Stimulated activated CD8-positive, alpha-beta memory T cell treated with anti-CD3 and anti-CD28 coated beads, Interleukin-7, amount 100 ng/mL, for 24 hours (primary cell): ENCODE measurements at places on chromosomes 3 and 15.

GRCh38 chr3:86937306-86937791, 53.6 kb downstream of the VGLL3 start:
- DNase-seq, result no peak

DNA sequence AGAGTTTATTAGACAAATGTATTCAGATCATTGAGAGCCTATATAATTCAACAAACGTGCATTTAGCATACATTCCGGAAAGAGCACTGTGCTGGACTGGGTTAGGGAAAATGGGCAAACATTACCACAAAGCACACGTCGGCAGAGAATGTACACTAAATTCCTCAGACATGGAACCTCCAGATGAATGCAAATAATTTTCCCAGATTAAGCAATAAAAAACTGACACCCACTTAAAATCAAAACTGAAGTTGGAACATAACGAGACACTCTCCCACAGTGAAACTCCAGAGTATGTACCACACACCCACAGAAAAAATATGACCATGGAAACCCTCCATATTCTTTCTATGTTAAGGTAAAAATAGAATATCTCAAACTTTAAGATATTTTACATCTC, 4.8 kb downstream of the SECISBP2L start:
- DNase-seq, result no peak

DNA sequence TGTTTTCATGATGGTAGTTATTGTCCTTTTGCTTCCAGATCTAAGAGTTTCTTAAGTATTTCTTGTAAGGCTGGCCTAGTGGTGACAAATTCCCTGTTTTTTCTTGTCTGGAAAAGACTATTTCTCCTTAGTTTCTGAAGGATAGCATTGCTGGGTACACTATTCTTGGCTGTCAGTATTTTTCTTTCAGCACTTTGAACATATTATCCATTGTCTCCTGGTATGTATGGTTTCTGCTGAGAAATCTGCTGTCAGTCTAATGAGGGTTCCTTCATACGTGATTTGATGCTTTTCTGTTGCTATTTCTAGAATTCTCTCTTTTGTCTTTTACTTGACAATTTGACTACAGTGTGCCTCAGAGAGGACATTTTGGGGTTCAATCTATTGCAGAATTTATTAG, 134.3 kb downstream of the CGGBP1 start:
- DNase-seq, result no peak

GRCh38 chr15:41870689-41871081, 23.2 kb downstream of the SPTBN5 start:
- DNase-seq, result no peak

DNA sequence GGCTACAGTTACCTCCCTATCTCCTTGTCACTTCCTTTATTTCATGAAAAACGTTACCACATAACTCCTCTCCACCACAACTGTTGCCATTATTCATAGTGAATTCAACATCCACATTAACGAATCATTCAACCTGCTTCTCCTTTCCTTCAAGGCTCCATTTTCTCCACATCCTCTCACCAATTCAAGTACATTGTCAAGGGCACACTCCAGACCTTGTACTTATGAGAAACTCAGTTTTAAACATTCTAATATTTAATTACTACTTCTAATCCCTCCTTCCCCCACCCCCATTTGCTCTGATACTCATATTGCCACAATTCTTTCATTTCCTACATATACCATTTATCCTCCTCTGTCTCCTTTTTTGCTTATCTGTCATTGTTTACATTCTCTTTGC, 871.2 kb downstream of the TUSC7 start:
- DNase-seq, result no peak

DNA sequence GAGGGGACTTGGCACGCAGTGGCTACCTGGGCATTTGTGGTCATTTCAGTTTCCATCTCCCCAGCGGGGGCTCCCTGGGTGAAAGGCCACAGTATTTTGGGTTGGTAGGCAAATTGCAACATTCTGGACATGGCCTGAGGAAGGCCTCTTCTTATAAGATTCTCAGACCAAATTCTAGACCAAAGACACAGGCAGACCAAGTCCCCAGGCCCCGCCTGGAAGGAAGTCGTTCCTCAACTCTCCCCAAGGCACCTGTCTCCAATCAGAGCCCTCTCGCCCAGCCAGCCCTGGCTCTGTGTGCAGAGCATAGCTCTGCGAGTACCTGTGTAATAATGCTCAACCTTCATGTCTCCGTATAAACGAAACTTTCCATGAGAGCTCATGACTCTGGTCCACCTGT, 53.1 kb downstream of the GRIP2 start:
- DNase-seq, result no peak

DNA sequence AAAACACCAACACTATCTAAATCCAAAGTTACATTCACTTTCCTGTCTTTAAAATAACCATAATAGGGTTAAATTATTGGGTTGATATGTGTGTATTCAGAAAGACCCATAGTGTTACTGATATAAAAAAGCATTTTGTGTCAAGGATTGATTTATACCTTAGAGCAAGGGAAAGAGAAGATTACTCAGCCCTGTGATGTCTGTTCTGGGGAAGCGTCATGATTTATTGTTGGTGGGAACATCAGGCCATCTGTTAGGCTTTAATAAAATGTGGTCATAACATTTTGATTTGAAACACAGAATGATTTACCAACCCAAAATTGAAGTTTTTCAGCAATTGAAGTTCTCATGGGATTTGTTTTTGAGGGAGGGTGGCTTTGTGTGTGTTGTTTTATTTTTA, 33.2 kb downstream of the SIDT1 start:
- DNase-seq, result no peak

- DNase-seq, result no peak
Observed at GRCh38 chr15:90001683-90002427, 731 bp downstream of the ZNF710 start.

GRCh38 chr3:34584971-34585370, 786.5 kb downstream of the PDCD6IP start:
- no peak for DNase-seq

DNA sequence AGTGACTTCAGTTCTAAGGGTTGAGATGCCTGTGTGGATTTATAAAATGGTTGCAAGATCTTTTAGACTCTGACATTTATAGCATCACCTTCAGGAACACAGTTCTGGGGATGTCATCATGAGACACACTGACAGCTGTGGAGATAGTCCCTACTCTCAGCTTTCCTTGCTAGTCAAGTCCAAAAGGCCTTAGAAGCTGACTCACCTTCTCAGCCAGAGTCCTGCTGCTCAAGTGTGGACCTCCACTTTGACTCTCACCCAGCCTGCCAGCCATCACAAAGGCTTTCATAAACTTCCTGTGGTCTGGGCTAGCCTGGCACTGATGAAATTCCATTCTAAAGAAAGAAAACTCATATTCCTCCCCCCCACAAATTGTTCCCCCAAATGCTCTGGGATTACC, 44.8 kb downstream of the TMEM39A start:
- no peak for DNase-seq

GRCh38 chr15:75924576-75924975, 20.9 kb downstream of the FBXO22 start:
- DNase-seq, result no peak

DNA sequence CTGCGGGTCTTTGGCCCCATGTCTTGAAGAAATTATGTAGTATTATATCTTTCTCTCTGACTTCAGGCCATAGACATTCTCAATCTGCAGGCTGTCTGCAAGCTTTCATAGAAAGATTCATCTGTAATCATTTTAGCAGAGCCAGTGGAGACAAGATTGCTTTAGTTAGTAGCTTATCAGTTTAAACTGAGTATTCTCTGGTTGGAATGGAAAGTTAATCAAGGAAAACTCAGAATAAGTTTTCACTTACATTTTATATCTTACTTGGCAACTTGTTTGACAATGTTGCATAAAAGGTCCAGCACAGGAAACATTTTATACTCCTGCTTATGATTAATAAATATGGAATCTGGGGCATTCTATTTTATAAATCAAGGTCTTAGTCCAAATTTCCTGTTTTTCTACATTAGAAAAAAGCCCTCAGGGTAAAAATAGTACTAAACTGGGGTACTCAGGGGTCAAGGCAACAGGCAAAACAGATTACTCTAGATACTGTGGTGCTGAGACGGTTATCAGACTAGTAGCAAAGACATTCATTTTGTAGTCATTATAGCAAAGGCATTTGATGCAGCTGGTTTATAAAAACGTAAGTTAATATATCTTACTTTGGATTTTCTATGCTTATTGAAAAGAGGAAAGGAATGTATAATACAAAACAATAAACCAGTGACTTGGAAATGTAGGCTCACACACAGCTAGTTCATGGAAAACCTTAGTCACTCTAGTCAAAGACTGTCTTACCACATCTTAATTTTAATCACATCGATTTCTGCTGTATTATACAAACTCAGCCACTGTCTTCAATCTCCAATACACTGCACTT, 45.2 kb upstream of the FILIP1L start:
- no peak for DNase-seq

DNA sequence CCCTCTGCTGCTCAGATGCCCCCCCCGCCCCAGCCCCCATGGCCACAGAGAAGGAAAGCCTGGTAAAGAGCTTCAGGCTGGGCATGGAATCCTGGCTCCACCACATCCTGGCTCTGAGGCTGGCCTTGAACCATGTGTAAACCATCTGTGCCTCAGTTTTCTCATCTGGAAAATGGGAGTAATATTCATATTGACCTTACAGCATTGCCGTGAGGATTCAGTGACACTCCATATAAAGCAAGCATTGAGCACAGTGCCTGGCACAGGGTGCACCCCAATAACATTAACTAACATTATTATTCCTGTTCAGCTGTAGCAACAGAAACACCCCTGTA, 150.7 kb downstream of the XXYLT1 start:
- DNase-seq, result no peak

DNA sequence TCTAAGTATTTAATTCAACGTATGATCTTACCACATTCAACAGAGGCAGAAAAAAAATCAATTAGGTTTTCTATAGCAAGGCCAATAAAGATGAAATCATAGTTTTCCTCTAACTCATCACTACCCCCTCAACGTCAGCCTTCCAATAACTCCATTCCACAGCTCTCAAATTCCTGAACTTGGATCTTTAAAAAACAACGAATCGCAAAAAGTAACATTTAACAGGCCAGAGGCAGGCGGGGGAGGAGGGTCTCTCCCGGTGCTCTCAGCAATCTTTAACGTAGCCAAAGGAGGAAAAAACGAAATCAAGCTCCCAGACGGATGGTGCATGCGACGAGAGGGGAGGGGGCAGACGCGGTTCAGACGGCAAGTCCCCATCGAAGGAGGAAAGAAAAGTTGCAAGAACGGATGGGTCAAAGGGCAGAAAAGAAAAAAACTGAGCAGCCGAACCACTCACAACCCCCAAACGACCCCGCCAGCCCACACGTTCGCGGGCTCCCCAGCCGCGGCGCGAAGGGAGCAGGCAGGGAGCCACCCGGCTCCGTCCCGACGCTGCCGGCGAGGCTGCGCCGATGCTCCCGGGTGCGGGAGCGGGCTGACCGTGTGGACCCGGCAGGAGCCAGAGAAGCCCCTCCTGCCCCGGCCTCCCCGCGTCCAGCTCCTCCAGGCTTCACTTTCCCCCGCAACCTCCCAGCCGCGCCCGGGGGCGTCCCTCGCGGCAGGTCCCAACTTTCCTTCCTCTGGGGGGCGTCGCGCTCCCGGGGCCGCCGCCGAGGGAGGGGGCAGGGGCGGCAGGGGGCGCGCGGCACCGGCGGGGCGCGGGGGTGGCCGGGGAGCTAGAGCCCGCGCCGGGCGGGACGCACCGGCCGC, 703 bp downstream of the PEAK1 start:
- DNase-seq, result peak; percentile 20

DNA sequence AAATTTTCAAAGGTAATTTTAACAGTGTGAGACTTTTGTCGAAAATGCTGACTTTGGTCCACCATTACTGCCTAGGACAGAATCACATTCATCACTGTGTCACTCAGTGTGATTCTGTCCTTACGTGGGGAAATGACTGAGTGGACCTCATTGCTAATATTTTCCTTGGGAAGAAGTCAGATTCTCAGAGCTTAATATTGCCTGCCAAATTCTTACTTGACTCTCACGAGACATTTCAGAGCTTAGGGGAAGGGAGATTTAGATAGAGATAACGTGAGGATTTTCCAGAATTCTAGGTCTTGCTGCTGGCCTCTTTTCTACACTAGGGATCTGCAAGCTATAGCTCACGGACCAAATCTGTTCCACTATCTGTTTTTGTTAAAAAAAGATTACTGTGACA, 270.4 kb downstream of the SUCLG2 start:
- no peak for DNase-seq

GRCh38 chr15:47862402-47862801, 145.1 kb downstream of the SEMA6D start:
- DNase-seq, result no peak

DNA sequence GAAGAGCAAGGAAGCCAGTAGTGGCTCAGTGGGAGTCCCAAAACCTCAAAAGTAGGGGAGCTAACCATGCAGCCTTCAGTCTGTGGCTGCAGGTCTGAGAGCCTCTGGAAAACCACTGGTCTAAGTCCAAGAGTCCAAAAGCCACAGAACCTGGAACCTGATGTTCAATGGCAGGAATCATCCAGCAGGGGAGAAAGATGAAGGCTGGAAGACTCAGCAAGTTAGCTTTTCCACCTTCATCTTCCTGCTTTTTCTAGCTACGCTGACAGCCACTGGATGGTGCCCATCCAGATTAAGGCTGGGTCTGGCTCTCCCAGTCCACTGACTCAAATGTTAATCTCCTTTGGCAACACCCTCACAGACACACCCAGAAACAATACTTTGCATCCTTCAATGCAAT, 626.3 kb downstream of the NAALADL2 start:
- DNase-seq, result no peak

DNA sequence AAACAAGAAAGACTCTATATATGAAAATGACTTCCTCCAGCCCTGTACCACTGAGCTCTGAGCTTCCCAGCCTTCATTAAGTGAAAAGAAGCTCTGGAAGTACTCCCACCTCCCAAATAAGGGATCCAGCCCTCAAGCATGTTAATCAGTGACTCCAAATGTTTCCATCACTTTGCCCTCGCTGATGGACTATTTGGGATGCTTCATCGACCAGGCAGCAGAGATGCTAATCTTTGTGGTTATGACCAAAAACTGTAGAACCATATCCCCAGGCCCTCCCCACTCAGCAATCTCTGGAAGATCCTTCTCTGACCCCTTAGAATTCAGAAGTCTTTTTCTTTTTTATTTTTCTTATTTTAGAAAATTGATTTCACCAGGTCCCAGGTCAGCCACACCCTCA, 2.3 kb upstream of the CTDSPL start:
- no peak for DNase-seq

- DNase-seq, result no peak
Observed at GRCh38 chr3:128425142-128425845, 41.4 kb downstream of the DNAJB8 start.

DNA sequence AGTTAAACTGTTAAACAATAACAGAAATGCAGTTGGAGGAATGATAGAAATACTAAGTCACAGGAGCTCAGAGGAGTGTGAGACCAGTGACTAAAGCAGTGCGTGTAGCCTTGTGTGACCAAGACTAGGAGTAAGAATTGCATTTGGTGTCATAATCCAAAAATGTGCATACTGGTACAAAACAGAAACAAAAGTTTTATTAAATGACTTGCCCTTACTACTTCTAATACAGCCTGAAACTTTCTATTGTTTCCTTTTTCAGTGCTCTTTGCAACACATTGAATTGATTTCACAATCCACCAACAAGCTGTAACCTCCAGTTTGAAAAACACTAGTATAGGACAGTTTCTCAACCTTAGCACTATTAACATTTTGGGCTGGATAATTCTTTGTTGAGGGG, 17.1 kb downstream of the SNX1 start:
- no peak for DNase-seq

GRCh38 chr3:23111797-23112196, 91.3 kb upstream of the UBE2E2 start:
- DNase-seq, result no peak

- no peak for DNase-seq
Observed at GRCh38 chr15:51735228-51736010, 2.0 kb downstream of the LYSMD2 start.
